NCI-H510A treated with DMSO at 0.1 percent for 48 hours (cell line): ENCODE measurements at places on chromosomes 5 and 9.

DNA sequence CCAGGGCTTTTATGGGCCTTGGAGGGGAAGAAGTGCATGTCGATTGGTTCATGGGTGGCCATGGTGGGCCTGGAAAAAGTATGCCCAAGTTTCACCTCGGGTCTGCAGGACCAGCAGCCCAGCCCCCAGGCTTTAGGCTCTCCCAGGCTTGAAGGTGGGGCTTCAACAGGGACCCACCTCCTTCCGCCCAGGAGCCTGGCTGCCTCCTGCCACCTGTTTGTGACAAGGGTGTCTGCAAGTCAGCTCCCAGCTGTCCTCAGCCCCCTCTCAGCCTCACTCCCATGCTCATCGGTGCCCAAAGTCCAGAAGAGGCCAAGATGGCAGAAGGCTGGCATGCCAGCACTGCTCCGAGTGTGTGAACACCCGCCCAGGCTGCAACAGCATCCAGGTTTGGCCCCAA lies 1063.2 kb upstream of the ACO1 start:
- no peak for DNase-seq

- DNase-seq = no peak
Observed at GRCh38 chr5:157821822-157822622, 36.9 kb downstream of the CLINT1 start.

DNA sequence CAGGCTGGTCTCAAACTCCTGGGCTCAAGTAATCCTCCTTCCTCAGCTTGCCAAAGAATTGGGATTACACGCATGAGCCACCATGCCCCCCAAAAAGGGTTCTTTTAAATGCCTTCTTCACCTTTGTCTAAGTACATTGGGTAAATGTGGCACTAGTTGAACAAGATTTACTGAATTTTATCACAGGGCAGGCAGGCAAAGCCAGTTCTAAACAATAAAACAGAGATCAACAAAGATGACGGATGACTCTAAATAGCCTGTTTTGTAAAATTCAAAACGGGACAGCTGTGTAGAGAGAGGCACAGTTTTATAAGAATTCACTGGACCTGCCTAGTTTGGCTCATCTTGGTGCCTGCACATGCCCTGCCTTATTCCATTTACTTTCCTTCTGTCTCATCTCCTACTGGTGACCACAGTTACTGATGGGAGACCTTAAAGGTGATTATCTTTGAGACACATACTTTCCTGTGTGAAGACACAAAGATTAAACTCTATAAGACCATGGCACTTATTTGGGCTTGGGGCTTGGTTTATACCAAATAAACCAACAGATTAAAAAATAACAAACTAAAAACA lies 149.6 kb upstream of the DMRT1 start:
- no peak for DNase-seq

GRCh38 chr5:8079056-8079455 lies 210.1 kb downstream of the MTRR start:
- DNase-seq = no peak

- no peak for DNase-seq
Observed at GRCh38 chr9:79572032-79572607, 355 bp downstream of the TLE4 start.

GRCh38 chr5:177123789-177124485 lies 9.6 kb upstream of the NSD1 start:
- DNase-seq = no peak

DNA sequence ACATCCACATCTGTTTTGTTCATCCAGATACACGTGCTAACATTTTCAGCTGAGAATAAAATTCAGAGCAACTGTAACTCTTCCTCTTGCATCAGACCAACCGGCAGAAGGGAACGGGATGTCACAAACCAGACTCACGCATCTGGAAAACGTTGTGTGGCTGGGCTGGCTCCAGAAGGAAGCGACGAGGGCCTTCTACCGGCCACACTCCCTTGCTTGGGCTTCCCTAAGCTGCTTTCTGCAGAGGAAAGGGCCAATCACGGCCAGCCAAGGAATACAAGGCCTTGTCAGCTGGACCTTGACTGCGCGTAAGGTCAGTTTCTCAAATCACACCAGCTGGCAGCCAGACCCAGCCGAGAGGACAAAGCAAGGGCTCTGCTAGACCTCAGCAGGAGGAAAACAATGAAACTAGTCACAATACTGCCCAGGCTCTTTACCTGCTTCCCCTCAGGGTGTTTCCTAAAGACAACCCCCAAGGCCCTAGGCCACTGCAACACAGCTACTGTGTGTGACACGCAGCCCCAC lies 106.1 kb downstream of the THBS4 start:
- no peak for DNase-seq

GRCh38 chr9:94014066-94014654 lies 59.0 kb upstream of the BARX1 start:
- peak; percentile 46 for DNase-seq

DNA sequence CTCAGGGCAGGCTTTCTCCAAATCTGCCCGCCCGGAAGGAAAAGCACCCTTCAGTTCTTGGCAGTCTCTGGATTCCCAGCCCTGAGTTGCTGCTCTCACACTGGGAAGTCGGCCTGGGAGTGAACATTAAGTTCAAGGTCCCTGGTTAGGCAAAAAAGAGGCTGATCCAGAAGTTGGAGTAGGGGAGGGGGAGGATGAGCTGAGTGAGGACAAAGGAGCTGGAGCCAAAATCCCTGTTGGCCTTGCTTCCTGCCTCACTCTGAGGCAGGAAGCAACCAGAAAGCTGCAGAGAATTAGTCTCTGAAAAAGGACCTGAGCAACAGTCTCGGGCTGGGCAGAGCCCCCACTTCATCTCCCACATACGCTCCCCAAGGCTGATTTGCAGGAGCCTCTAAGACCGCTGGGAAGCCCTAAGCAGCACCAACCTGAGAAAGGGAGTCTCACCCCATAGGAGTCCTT lies 15.0 kb upstream of the RPS14 start:
- DNase-seq = no peak

GRCh38 chr5:56681346-56681745 lies 134.0 kb upstream of the MAP3K1 start:
- DNase-seq = no peak

DNA sequence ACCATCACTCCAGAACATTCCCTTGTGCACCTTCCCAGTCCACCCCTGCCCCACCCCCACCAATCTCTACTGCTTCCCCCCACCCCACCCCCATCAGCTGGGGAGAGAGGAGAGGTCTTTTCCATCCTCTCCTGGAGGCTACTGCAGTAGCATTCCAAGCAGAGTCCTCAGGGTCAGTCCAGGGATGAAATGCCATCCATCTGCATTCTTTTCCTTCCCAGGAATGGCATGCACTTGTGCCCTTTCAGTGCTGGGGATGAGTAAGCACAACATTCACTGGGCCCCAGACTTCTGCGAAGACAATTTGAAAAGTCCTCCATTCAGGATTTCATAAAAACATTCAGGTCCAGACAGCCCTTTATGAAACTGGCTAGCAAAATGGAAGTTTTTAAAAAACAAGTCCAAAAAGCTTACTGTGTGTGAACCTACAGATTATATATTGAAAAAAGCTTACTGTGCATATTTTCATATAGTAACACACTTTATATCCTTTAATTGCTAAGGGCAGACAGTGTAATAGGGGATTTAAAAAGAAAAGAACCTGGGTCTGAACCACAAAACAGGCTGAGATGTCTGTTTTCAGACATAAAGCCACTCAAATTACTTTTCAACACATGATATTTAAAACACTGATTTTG lies 50.0 kb upstream of the GOLPH3 start:
- DNase-seq = no peak

DNA sequence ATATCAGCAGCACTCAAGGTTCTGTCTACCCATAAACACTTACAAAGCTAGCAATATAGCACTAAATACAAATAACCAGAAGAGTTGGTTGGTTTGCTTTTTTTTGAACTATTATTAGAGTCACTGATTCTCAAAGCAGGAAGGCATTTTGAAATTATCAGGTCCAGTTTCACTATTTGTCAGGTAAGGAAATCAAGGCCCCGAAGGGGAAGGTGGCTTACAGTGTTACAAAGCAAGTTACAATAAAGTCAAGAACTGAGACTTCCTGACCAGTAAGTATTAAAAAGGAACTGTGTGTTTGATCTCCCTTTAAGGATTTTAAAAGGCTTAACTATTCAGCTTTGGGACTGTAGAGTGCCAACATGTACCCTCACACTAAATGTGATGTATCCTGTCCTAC lies 10.8 kb downstream of the C5orf15 start:
- no peak for DNase-seq

GRCh38 chr5:127549551-127549950 lies 32.1 kb downstream of the PRRC1 start:
- DNase-seq = no peak

DNA sequence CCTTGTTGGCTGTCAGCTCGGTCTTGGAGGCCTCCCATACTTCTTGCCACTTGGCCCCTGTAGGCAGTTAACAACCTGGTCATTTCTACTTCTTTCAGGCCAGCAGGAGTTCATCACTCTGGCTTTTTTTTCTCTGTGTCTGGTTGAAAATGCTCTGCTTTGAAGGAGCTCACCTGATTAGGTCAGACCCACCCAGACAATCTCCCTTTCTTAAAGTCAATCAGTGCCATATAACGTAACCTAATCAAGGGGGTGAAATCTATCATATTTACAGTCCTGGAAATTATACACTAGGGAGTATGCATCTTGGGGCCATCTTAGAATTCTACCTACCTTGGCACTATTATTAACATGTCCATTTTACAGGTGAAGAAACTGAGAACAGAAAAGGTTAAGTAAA lies 155.4 kb downstream of the SREK1 start:
- DNase-seq = no peak

GRCh38 chr5:94094793-94095441 lies 353.5 kb upstream of the POU5F2 start:
- DNase-seq = no peak

DNA sequence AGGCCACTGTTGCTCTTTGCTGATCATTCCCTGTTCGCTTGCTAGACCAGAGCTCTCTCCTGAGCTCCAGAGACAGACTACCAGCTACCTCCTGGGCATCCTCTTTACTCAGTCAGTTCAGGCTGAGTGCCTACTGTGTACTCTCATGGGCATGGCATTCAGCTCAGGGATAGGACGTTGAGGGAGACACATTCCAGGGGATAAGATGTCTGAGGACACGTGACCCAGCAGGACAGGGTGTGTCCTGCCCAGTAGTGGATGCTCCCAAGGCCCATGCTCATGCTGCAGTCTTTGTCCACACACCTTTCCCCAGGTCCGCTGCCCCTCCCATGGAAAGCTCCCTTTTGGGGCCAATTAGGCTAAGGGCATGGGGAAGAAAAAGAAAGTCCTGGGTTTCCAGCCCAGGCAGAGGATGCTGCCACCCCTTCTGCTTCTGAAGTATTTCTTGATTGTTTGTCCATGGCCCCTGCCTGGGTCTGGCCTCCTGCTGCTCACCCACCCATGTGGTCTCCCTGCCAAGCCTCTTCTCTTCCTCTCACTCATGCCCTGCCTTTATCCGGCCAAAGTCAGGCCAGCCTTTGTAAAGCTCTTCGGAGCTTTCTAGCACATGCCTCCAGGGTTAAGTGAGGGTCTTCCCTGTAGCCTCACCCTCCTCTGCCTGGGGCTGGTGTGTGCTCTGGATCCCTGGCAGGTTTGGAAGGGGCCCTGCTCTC lies 60.5 kb upstream of the PITX1 start:
- no peak for DNase-seq

GRCh38 chr9:126611193-126611591 lies 2.5 kb upstream of the LMX1B start:
- no peak for DNase-seq

DNA sequence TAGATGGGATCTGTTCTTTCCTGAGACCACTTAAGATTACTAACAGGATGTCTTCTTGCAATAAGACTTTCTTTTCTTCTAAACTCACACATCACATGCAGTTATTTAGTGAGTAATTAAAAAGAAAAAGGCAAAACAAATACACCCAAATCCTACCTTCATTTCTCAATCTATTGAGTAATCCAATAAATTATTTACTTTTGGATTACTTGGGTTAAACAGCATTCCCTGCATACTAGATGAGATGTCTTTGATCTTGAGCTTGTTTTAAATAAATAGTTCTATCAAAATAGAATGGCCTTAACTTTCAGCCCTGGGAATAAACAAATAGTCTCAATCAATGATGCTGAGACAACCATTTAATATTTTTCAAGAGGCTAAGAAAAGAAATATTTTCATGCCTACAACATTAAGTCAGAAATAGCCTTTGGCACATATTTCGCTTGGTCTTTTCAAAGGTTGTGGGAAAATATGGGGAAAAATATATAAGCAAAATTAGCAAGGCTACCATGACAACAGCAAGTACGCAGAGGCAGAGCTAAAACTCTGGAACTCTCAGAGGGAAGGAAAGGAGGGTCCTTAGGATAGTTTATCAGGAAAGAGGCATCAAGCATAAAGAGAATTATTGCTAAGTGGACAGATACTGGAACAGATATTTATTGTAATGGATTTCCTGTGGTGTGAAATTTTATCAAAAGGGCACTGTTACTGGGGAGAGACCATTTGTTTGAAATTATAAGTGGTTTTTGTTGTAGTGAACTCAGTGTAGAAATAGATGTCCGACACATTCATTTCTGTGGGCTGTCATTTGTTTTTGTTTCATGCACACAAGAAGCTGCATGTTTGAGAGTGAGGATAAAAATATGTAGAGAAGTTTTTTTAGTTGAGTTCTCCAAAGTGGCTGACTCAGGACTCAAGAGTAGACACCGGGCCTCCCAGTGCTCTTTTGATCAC lies 70.2 kb upstream of the CDH6 start:
- DNase-seq = no peak

- DNase-seq = no peak
Observed at GRCh38 chr9:126829035-126829434, 24.2 kb downstream of the ZBTB43 start.

DNA sequence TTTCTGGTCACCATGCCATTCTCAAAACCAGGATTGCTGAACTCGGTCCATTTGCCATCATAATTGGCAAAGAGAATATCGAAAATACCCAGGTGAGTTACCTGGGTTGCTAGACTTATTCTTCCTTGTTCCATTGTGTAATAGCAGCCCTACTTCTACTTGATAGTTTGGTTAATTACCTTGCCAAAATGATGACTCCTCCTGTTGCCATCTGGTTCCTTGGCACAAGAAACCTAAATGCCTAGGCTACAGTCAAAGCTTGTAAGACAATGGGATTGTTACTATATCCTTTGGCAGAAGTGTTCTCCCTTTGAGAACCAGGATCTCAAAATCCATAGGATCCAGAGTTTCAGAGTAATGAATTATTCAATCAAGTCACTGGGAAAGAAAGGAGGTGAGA lies 373.2 kb upstream of the ACTBL2 start:
- DNase-seq = no peak

DNA sequence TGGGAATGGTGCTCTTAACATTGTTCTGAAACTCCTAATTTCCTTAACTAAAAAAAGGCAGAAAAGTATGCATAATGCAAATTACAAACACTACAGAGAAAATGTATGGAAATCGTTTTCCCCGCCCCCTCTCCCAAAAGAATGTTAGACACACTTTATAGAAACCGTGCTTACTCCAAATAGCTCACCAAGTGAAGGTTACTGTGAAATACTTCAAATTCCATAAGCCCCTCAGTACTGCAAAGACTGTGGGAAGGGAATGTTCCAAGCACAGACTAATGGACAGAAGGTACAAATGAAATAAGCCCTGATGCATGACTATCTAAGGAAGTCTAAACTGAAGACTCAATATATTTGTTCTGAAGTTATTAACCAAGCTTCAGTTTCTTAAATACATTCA lies 12.5 kb downstream of the MAPKAP1 start:
- no peak for DNase-seq
